Right lung (tissue), 10 donors: ENCODE measurements at places on chromosomes 4 and X.

DNA sequence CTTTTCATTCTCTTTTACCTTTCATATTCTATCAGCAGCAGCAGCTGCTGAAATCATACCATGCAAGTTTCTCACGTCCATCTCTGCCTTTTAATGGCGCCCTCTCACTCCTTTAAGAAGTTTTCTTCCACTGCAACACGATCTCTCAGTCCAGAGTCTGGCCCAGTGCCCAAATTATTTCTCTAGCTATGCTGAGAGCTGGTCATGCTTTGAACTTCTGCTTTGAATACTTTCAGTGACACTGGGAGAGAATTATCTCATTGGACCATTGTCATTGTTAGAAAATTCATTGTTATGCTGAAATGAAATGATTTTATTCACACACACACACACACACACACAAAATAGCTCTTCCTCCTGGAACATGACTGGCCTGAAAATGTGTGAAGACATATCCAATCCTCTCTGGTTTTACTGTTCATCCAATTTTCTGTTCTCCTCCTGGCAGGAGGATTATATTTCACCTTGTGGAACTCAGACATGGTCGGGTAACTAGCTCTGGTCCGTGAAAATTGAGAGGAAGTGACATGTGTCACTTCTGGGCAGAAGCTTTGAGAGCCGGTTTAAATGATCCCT, 1.3 kb upstream of the PDHA1 start:
- DNase-seq: no peak

- no peak for DNase-seq
These were observed 3.7 kb upstream of the JAKMIP1 start for GRCh38 chr4:6204098-6204497.

DNA sequence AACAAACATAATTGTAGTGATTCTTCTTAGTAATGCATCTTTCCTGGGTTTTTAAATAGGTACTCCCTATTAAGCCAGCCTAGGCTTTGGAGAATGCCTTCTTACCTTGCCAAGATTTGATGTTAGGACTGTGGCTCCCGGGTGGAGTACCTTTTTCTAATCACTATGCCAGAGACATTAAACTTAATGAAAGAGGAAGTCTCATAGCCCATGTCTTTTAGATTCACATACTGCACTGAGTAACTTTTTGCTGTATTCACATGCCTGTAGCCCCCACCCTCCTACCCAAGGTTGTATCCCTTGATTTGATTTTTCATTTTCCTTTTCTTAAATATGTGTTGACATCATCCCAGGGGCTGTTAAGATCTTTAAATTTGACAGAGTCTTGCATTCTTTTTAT, 104.2 kb upstream of the TLR2 start:
- DNase-seq: no peak

- no peak for DNase-seq
These were observed 44.8 kb upstream of the NEIL3 start for GRCh38 chr4:177264788-177265422.

DNA sequence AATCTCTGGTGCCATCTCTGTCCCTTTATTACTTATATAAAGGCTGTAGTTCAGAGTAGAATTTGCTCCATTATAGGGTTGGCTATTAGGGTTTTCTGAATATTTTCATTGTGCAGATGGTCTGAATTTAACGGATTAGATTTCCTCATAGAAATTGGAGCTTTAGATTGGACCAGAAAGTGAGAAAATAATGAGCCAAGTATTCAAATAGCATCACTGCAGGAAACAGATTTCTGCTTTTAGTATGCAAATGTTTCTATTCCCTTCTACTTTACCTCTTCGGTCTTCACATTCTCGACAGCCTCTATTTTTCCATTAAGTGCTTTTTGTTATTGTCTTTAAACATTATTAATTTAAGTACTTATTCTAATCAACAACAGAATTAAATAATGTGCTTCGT, 55.4 kb downstream of the TRIM2 start:
- no peak for DNase-seq

- DNase-seq: peak; percentile 31
These were observed 689 bp downstream of the METAP1 start for GRCh38 chr4:98996056-98996764.

DNA sequence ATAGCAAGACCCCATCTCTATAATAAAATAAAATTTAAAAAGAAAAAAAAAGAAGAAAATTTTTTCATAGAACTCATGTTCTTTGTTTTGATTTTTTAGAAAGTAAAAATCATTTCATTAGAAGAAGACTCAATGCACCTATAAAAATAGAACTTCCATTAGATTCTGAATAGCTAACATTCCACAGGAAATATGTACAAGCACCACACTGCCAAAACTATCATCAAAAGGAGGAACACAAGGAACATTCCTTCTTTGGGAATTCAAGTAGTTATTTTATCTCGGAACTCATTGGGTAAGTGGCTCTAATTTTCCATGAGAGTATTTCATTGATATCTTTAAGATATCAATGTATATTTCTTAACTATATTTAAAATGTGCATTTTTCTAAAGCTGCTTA, 157.6 kb downstream of the CAMK2D start:
- DNase-seq: no peak

DNA sequence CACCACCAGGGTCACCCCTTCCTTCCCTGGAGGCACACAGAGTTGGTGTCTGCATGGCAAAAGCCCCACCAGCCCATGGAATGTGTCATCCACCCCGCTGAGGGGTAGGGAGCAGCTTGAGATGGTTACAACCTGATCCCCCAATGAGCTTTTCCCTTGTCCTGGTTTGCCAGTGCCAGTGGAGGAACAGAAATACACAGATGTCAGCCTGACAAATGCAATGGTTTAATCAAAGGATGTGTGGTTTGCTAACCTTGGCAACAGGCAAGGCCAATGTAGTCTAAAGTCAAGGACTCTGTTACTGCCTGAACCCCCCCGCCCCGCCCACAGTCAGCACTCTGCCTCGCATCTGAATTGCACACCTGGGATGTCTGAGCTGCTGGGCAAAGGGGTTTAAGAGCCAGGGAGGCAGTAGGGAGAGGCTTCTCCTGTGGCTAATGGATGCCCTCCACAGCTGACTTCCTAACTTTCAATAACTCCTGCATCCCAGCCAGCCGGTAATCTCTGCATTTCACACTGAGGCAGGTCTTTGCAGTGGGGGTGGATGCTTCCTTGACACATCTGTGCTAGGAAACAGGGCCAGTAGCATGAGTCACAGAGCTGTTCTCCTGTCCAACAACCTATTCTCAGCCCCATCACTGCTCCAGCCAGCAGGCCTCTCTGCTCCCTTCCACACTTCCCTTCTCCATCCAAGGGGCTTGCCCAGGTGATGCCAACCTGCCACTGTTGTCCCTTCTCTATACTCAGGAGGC, 137.5 kb downstream of the AMMECR1 start:
- DNase-seq: no peak

- DNase-seq: no peak
These were observed 200.4 kb upstream of the GYPA start for GRCh38 chr4:144340931-144341330.

GRCh38 chr4:186074189-186074588, 5.2 kb downstream of the TLR3 start:
- no peak for DNase-seq

GRCh38 chr4:117010671-117011070, 74.7 kb downstream of the TRAM1L1 start:
- DNase-seq: no peak

DNA sequence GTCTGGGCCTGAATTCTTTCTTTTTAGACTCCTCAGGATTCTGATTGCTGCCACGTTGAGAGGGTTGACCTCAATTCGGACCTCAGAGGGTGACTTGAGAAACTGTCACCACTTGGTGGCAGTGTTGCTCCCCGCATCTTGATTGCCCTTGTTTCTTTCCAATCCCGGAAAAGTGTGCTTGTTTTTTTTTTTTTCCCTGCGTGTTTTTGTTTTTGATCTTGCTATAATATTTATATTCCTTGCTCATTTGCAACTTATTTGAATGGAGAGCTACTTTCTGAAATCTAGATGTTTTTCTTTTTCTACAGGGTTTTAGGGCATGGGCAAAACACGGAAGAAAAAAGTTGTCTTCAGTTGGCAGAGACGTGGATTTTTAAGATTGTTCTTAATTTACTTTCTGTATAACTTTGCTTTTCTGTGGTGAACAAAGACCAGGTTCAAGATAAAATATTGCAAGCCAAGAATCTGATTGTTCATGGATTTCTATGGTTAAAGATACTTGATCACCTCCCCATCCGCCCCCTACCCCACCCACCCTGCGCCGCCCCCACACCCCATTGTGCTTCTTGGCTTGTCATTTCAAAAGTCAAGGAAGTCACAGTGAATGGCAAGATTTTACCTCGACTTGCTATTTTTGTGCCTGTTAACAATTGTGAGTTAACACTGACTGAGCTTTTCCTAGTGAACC, 102.0 kb downstream of the PTTG2 start:
- peak; percentile 67 for DNase-seq

GRCh38 chr4:84389406-84389805, 109.7 kb downstream of the NKX6-1 start:
- DNase-seq: no peak

- DNase-seq: no peak
These were observed 30.8 kb downstream of the TNIP2 start for GRCh38 chr4:2725380-2725779.

- no peak for DNase-seq
These were observed 7.3 kb upstream of the DAPP1 start for GRCh38 chr4:99809326-99809725.

DNA sequence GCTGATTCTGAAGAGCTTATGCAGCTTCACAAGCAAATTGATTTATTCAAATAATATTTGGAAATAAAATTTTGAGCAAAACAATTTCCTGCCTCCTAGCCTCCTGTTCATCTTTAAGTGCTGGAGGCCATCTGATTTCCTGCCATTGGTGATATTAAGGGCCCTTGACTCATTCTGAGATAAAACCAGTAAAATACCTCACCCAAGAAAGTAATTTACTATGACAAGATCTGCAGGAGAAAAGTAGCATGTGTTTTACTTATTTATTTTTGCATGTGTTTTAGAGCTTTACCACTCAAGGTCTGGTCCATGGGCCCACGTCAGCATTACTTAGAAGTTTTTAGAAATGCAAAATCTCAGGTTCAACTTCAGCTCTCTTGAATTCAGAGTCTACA, 67.7 kb downstream of the DCLK2 start:
- DNase-seq: no peak

GRCh38 chr4:112564706-112565270, 48.8 kb upstream of the NEUROG2 start:
- DNase-seq: no peak

DNA sequence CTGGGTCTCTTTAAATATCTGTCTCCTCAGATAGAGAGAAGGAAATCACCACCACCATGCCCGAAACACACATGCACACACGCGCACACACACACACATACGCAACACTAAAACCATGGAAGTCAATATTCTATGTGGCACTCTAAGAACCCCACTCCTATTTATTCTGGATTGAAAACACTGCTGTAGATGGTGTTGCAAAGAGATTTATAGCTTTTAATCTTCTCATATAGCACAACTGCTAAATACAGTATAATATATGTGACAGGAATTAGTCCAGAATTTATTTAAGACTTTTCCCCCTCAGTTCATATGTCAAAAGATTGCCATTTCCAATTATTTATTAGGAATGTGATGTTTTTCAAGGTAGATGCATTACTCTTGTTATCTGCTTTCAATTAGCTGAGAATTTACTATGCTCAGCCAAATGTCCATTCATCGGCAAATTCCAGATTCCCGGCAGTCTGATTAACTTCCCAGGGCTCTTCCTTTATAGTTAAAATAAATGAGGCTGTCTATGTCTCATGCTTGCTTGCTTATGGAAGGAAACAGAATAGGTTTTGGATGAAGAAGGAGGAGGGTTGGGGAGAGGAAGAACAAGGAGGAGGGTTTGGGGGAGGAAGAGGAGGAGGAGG, 115.4 kb upstream of the NDP start:
- DNase-seq: no peak
